ENCODE measurements at places on chromosomes 1 and 21.

GRCh38 chr1:221907166-221907932 lies 165.5 kb upstream of the DUSP10 start:
- DNase-seq, result no peak

- no peak for DNase-seq
These were observed 220.9 kb downstream of the ATG4C start for GRCh38 chr1:63004868-63005267.

DNA sequence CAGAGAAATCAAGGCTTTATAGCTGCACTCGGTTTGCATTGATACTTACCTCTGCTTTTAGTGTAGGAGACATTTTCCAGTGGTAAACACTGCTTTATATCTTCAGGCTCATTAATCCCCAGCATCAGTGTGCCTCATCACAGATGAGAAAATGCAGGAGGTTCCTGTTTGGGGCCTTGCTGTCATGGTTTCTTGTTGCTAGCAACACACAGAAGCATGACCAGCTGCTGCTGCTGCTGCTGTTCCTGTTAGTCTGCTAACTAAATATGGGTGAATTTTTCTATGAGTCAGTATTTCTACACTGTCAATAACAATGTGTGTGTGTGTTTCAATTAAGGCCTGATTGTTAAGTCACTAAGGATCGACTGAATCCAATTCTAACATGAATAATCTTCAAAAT lies 85.8 kb upstream of the RGS1 start:
- peak; percentile 40 for DNase-seq

DNA sequence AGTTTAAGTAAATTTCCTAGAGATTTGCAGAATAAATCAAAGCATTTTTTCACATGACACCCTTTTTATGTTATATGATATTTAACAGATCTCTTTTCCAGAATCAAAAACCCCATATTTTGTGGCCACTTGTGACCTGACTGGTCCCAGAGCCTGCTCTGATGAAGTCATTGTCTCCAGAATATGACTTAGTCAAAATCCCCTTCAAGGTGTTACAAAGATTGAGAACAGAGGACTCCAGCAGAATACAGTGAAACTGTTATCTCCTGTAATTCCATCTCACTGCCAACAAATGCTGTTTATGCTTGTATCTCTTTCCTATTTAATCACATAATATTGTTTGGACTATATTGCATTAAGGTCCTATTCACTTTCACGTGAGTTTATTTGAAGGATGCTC lies 25.6 kb downstream of the RGS1 start:
- no peak for DNase-seq

DNA sequence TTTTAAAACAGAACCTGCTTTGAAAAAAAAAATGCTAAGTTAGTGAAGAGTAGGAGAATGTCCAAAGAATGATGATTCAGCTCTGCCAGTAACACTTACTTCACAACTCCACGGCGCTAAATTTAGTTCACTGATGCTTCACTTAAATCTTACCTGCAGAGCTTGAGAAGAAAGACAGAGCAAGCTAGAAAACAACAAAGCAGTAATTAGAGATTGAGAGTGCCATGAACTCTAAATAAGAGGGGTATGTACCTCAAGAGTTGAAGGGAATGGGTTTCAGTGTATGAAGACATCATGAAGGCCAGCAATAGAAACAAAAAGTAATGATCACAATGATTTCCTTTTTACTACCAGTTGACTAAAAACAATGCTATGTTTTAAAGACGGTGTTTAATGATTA lies 32.8 kb downstream of the EPRS1 start:
- no peak for DNase-seq

DNA sequence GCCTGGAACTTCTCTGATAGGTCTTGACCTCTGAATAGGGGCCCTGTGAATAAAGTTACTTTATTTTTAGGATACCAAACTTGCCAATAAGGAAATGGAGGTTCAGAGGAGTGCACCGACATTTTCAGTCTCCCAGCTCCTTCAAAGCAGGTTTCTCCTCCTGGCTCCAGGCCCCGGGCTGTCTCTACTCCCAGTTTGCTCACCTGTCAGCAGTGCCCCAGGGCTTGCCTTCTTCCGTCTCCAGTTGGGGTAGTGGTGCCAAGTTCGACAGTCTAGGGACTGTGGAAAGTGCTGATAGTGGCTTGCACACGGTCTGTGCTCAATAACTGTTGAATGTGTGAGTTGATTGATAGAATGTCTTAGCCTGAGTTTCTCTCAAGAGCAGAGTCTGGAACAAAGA lies 149.2 kb downstream of the ACTL8 start:
- DNase-seq, result no peak

DNA sequence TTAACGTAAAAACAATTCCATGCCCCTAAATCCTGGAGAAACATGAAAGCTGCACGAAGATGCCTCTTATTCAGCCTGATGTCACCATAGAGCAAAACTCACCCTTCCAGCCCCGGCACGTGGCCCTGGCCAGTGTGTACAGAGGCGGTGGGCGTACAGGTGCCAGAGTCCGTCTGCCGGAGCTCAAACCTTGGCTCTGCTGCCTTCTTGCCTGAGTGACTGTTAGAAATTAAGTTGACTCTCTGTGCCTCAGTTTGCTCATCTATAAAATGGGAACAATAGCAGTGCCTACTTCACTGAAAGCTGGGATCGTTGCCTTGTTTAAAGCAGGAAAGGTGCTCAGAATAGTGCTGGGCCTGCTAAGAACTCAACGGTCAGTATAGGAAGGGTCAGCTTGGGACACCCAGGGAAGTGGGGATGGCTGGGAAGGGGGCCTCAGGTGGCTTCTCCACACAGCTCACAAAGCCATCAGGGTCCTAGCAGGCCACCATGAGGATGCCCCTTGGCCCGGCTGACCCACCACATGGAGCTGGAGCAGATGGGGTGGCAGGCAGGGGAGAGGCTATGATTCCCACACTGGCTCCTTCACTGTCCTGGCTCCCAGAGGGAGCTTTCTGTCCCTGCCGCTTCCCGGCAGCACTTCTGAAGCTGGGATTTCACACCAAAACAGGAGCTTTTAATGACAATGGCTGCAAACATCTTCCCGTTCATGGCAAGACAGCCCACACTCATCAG lies 237.2 kb downstream of the NPHP4 start:
- DNase-seq, result no peak

GRCh38 chr1:217214551-217214950 lies 416.3 kb downstream of the GPATCH2 start:
- no peak for DNase-seq

DNA sequence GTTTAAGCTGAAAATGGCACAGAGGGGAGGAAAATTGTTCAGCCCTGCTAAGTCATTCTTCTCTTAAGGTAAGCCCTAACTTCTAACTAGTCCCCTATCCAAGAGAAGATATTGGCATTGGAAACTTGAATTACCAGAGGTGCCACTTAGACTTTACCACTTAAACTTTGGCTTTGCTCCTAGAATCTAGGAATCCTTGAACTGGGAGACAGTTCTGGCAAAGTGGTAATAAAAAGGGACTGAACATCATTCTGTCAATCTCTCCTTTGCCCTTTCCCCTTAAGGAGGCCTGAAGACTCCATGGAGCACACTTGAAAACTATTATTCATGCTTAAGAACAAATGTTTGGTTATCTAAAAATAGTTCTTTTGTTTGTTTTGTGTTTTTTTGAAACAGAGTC lies 8.4 kb downstream of the ATP1A4 start:
- DNase-seq, result no peak
